ENCODE measurements at places on chromosomes 5 and 9.

DNA sequence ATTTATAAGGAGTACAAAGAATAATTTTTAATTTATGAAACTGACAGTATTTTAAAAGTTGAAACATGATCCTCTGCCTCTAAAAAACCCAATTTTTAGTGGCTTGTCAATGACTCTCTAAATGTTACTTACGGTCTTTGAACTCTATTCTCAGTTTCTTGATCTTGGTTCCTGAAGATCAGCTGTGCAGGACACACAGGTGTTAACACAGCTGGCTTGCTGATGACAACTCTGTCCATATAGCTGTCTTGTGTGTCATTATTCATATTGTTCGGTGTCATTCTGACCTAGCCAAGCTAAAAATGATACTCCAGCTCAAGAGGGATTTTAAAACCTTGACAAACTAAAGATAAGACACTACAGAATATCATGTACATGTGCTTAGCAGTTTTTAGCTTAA lies 314.5 kb downstream of the CCDC171 start:
- no peak for DNase-seq

- DNase-seq: no peak
Measured at GRCh38 chr5:32254881-32255539, 57.7 kb downstream of the MTMR12 start.

DNA sequence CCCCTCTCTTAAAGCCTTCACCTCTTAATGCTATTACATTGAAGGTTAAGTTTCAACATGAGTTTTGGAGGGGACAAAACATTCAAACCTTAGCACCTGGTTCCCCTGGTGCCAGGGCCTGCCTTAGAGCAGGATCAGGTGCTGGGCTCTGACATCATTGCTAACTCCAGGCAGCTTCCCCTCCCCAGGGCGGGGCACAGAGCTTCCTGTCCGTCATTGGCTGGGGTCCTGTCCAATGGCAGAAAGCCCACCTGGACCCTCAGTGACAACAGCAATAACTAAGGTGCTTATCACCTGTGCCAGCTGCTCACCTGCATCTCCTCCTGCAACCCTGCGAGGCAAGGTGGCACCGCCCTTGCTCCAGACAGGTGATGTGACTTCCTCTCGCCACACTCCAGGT lies 177.4 kb downstream of the NSG2 start:
- no peak for DNase-seq

DNA sequence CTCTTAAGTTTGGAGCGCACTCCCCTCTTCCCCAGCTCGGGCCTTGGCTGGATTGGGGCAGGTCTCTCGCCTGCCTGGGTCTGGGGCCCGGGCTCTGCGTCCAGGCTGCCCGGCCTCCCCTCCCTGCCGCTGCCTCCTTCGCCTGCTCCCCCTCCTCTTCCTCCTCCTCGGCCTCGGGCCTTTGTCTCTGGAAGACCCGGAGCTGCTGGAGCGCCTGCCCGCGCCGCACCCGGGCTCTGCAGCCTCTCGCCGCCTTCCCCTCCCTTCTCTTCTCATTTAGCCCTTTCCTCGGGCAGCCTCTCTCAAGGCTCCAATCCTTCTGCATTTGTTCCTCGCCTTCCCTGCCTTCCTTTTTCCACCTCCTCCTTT lies 218.5 kb downstream of the C9orf50 start:
- DNase-seq: no peak

All from foreskin melanocyte (primary cell).